ENCODE measurements at places on chromosomes 3 and 15. TPM values are rescaled to one million over a fixed set of nuclear protein-coding genes. Genes with fewer than 3 reads are reported as not detected.

The CPN2 gene
- not detected for total RNA-seq

The MCTP2 gene
- 0.47 TPM for total RNA-seq

The EPHA6 gene
- not detected for total RNA-seq

The HES1 gene
- total RNA-seq, result 34.5 TPM

The IL16 gene
- total RNA-seq, result 0.19 TPM
